Cortex of kidney (tissue), 1 donor: ENCODE measurements at places on chromosomes 4 and X.

DNA sequence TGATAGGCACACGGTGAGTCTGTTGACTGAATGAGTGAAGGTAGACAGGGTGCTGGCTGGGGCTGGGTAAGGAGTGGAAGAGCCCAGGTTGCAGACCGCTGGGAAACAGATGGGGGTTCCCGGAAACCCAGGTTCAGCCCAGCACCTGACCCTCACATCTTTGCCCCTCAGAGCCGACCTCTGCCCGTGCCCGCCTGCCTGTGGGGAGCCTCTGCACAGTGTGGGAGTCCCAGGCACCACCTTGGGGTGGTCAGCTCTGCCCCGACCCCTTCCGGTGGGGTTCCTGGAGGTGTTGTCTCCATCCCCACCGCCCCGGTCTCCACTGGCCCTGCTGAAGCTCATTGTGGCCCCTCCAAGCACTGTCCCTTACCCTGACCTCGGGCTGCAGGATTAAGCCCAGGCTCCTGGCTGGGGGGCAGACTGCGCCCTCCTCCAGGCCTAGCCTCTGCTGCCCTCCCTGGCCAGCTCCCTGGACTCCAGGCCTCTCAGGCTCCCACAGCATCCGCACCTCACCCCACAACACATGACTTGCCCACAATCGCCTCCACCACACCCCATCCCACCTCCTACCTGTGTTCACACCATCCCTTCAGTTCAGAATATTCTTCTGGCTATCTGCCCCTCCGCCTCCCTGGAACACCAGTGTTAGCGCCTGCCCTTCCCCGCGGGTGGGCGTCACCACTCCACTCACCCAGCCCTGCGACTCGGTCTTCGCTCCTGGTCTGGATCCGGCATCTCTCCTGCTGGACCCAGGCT lies 21.4 kb downstream of the HMX1 start:
- DNase-seq = no peak

- no peak for DNase-seq
These were observed 1.0 kb downstream of the WFS1 start for GRCh38 chr4:6270636-6271121.

- no peak for DNase-seq
These were observed 2.8 kb downstream of the APLN start for GRCh38 chrX:129651756-129652564.

DNA sequence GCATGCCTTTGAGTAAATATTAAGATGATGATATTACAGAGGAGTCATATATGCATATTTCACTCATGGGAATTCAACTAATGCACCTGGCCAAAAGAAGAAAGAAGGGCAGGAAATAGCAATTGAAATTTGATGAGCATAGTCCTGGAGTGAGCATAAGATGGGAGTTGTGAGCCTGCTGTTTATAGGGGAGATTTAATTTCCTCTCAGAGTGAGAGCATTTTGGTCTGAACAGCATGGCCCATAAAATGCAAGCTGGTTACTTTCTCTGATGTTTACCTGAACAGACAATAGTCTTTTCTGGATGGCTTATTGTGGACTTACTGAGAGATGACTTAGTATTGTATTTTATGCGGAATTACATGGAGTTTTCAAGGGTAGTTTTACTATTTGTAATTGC lies 53.6 kb downstream of the FHIP1A start:
- no peak for DNase-seq

GRCh38 chr4:123578276-123579029 lies 181.9 kb downstream of the SPRY1 start:
- no peak for DNase-seq

- no peak for DNase-seq
These were observed at the start of gene VMA21 for GRCh38 chrX:151396825-151397740. VMA21 (plus strand) TSS chrX:151397206; CDS start chrX:151397309, 103 bp downstream.

GRCh38 chr4:85869181-85869580 lies 394.2 kb downstream of the ARHGAP24 start:
- DNase-seq = no peak

DNA sequence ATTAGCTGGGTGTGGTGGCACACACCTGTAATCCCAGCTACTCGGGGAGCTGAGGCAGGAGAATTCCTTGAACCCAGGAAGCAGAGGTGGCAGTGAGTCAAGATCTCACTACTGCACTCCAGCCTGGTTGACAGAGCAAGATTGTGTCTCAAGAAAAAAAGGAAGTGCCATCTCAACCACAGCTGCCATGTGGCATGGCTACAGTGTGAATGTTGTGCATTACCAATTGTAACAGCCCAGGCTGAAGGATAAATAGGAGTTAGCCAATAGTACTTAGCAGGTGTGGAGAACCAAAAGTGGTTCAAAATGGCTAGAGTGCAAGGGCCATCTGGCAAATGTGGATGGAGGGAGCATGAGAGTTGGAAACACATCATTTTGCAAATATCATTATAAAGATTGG lies 28.9 kb downstream of the SLC25A5 start:
- DNase-seq = no peak

DNA sequence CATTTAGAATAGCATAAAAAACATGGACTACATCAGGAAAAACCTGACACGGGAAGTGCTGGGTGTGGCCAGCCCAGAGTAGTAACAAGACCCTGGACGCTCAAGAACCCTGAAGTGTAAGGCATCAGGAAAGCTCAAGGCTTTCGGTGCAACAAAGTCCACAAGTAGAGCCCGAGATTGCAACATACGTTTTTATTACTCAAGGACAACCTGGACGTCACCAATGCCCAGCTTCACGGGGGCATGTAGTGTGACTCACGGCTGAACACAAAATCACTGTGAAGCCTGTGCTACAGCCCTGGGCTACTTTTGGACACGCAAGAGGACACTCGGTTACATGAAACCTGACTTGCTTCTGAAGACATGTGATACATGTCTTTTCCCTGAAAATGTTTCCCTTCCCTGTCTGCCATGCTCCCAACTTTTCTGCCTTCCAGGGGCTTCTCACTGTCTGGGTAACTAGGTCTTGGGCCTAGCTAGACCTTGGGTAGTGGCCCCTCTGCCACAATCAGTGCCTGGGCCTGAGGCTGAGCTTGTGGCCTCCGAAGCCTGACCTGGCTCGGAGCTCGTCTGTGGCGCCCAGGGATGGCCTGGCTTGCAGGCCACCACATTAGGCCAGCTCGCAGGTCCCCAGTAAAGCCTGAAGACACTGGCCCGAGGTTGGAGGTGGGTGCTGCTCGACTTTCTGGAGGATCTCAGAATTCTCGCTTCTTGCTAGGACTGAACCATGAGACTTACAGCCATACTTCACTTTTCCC lies 9.2 kb downstream of the IRAK1 start:
- no peak for DNase-seq

DNA sequence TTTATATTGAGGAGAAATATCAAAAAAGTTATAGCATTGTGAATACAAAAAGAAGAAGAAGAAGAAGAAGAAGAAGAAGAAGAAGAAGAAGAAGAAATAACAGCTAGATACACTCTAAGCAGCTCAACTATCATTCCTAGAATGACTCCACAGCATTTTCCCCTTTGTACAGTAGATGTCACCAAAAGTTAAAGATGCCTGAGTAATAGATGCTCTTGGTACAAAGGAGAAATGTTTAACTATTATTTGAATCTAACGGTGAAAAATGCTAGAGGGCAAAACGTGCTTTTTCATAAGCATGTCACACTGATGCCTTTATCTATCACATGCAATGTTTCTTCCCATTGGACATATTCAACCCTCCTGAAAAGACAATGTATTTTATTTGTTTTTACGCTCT lies 178.4 kb upstream of the GPRIN3 start:
- DNase-seq = no peak

DNA sequence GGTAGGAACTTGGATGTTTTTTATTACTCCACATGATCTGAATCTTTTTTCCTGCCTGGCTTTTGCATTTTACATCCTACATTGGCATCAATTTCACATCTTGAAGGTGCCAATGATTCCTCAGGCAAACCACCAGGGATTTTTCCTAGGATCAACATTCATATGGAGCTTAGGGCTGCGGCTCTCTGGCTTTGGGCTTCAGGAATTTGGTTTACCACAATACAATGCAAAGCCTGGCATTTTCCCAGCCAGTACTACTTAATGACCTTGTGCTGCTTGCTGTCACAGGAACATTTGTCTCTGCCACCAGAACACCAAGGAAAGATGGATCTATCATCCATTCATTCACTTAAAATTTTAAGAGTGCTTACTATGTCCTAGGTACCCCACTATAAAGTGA lies 180.7 kb downstream of the PDGFC start:
- DNase-seq = no peak

GRCh38 chr4:1345903-1346780 lies 866 bp upstream of the UVSSA start:
- no peak for DNase-seq

- no peak for DNase-seq
These were observed 3.0 kb downstream of the ZIC3 start for GRCh38 chrX:137568741-137569469.

DNA sequence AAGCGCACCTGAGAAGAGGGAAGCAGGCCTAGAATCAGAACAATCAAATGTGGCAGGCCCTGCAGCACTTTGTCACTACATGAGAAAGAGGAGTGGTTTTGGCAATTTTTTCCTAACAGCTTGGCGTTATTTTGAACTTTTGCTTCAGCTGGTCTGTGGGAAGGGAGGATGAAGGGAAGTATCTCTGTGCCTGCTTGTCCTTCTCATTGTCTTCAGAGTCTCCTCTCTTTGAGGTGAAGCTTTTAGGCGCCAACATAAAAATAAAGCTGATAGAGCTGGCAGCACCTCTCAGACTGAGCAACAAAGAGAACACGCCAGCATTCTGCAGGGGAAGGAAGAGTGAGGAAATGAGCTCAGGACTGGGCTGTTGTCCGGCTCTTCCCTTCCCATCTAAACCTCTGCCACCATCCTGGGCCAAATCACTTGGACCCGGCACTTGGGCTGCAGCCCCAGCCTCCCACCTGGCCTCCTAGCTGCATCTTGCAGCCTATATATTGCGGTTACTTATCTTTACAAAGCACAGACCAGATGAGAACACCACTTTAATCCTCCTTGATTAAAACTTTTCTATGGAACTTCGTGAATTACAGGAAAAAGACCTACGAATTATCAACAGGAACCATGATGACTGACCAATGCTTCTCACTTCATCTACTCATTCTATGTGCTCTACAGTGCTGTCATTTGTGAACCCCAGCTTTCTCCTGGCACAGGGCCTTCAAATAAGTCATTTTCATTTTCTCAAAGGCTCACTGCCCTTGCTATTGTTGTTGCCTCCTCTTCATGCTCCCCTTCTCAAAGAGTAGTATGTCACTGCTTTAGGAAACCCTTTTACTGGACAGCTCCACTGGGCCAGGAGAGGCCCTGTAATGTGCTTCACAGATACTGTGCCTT lies 476.4 kb upstream of the HS3ST1 start:
- DNase-seq = no peak

DNA sequence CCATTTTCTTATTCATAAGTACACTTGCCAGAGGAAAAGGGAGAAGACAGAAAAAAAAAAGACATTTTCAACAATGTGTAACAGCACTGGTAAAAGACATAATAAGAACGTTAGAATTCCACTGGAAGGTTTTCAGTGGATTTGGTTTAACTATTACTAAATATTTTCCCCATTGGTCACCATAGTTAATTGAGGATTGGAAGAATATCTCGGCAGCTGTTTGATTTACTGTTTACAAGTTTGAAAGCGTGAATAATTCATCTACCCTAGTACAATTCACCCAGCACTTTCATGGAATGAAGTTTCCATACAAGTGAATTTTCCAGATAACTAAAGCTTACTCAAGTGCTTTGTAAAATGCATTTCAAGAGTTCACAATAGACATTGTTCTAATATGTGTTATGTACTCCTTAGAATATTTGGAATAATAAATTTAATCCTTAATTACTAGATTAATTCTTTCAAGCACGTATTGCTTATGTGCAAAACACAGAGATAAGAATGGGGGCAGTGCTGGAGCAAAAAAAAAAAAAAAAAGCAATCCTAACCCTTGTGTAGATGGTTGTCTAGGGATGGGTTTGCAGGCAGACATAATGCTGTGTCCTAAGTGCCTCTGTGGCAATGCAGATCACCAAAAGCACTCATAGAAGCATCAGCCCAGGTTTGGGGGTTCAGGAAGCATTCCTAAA lies 57.1 kb downstream of the ENPEP start:
- no peak for DNase-seq

GRCh38 chr4:115361781-115362180 lies 248.4 kb upstream of the NDST4 start:
- no peak for DNase-seq

DNA sequence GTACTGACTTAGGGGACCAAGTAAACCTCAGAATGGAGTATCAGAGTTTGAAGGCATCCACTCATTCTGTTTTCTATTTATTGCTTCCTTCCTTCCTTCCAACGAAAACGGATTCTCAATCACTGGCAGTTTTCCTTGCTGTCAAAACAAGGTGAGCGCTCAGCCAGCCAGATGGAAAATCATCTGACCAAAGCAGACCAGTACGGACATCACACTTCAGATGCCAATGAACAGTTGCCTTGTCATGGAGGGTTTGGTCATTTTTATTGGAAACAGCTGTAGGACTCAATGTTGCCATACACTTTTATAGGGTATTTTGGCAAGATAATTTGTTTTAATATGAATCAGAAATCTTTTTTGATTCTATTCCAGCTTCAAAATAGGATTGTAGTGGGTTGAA lies 16.6 kb downstream of the GEMIN8 start:
- DNase-seq = no peak

DNA sequence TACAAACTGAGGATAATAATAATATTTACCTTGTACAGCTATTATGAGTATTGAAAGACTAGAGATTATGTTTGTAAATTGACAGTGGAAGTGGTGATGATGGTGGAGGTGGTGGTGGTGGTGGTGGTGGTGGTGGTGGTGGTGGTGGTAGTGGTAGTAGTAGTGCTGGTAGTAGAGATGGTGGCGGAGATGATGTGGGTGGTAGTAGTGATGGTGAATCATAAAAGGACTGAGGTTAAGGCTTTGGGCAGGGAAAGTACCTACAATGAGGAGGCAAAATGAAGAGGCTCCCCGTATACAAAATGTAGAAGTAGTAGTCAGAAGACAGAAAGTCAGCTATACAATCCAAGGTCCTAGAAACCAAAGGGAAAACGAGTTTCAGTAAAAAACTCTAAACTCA lies 214.1 kb downstream of the BCOR start:
- no peak for DNase-seq

- DNase-seq = no peak
These were observed 342.9 kb upstream of the ADGRL3 start for GRCh38 chr4:60857130-60857753.

DNA sequence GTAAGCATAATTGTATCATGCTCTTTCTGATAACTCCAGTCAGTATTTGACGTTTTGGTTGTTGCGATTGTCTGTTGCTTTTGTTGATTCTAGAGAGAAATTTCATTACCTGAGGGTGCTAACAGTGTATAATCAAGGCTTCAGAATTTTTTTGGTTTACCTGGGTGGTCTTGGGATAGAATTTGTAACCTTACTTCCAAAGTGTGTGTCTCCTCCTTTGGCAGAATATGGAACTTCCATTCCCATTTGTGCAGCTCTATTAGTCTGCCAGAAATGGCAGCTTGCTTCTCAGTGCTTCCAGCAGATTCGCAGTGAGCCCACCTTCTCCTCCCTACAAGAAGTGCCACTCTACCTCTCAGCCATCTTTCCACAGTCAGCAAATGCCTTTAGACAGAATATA lies 5.3 kb downstream of the COPS4 start:
- no peak for DNase-seq

- DNase-seq = no peak
These were observed 36.3 kb downstream of the SOD3 start for GRCh38 chr4:24831637-24832036.

GRCh38 chrX:44310227-44310626 lies 33.2 kb downstream of the EFHC2 start:
- DNase-seq = no peak
